ENCODE measurements at places on chromosomes 5 and 9.

DNA sequence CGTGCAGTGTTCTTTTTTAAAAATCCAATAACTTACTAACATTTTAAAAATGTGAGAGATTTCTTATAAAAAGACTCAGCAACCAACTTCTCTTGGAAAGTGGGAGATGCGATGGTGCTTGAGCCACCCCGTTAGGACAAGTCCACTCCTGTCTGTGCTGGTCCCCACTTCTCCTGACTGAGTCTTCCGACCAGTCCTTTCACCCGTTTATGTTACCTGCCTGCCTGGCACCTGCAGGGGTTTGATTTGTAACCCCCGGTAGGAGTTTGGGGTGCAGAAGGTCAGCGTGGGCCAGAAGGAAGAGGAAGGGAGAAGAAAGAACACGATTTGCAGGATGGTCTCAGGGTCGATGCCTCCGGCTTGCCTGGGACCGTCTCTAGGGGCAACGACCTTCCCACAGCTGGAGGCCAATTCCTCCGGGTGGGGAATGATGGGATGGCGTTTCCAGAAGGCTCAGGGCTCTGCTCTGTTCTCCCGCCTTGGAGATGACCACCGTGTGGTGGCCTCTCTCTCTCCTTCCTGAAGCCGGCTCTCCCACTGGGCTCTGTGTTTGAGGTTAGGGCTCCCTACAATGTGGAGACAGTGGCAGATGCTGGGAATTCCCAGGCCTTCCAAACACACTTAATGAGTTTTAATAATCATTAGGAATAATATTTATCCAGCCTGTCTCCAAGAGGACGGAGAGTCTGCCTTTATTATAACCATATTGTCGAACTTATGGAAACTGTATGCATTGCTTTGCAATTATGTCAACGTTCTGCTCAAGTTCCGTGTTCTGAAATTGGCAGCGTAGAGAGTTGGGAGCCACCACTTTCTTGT is 14.8 kb downstream of the COL27A1 start:
- DNase-seq = no peak

GRCh38 chr9:96130970-96131369 is 171.0 kb downstream of the HSD17B3 start:
- DNase-seq = no peak

GRCh38 chr5:35220967-35221366 is 9.3 kb downstream of the PRLR start:
- no peak for DNase-seq

DNA sequence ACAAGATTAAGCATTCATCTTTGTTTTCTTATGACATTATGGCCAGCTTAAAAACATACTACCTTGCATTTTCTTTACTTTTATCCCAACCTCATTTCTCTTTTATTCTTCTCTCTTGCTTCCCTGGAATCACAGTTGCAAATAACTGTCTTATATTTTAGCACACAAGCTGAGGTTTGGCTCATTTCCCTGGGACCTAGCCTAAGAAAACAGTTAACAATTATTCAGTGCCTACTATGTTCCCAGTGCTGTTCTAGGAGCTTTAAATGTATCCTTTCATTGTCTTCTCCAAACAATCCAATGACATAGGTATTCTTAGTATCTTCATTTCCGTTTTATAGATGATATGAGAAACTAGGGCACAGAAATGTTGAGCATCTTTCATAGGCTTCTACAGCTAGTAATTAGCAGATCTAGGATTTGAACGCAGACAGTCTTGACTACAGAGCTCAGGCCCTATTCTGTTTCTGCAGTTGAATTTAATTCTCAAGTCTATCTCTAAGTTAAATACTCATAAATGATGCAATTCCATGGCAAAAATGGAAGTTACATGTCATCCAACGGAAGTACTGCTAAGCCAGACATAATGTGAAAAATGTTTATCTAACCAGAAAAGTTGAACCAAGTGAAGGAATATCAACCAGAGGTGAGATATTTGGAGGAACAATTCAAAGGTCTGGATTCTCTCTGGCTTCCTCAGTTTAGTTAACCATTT is 52.3 kb upstream of the MTAP start:
- no peak for DNase-seq

DNA sequence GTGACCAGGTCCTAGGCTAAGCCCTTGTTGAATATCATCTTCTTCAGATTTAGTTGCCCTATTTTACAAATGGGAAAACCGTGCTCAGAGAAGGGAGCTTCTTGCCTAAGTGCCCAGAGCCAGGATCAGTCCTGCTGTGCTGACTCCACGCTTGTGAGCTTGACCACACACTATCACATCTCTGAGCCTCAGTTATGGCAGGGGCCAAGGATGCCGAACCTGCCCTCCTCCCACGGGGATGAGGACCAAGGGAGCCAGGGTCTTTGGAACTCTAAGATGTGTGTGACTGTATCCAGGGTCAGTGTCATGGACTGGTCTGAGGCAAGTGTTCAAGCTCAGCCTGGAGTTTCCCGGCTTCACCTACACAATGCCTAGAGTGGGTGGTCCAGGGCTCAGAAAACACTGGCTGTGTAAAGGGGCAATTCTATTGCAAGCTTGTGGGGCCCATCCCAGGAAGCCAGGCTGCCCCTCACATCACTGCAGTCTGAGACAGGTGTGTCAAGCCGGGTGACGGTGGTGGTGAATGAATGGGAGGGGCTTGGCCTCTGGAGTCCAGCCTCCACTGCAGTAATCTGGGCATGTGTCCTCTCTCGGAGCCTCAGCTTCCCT is 235.7 kb downstream of the PBX3 start:
- DNase-seq = no peak

DNA sequence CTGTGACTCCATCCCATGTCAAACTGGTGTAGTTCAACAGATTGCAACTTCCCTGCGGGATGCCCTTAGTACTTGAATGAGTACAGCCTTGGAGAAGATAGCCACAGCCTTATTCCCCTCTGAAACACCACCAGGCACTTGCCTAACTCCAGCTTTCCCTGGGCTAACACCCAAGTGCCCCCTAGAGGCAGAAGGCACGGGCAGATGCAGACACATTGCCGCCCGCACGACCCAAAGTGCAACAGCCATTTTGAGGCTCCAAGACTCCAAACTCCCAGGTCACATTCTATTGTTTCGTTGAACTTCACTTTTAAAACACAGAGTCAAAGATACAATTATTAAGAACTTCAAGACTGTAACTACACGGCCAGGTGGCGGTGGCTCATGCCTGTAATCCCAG is 163.6 kb upstream of the CDH6 start:
- no peak for DNase-seq

- DNase-seq = no peak
These were observed 10.4 kb downstream of the LHX3 start for GRCh38 chr9:136194540-136194939.

- DNase-seq = no peak
These were observed 195.6 kb upstream of the ELL2 start for GRCh38 chr5:96157077-96157780.

DNA sequence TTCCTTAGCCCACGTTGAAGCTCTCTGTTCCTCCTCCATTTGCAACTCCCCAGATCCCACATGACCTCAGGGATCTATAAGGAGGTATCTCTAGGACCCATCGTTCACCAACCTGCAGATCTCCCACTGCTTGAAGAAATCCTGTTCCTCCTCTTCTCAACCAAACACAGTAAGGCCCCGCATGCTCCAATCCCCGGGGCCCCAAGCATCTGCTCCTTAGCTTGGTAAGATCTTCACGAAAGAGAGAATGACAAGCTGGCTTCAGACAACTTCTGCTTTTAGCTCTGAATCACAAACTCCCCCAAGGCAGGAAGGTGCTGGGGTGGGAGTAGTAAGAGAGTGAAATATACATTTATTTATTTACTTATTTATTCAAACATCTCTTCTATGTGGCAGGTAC is 33.0 kb upstream of the ARHGAP26 start:
- DNase-seq = no peak

- DNase-seq = no peak
These were observed 120.0 kb downstream of the ZNF354C start for GRCh38 chr5:179180061-179180610.

DNA sequence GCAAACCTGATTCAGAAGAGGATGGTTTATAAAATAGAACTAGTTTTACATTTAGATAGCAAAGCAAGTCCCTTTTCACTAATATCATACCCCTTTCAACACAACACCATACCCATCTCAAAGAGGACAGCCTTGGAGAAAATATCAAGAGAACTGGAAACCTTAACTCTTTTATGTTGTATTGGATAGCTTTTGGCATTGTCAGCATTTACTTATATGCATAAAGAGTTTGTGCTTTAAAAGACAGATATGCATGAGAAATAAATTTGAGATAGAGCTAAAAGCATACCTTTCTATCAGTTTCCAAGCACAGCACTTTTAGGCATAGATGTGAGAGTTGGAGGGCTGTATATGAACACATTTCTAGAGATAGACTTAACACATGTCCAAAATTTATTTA is 799.3 kb upstream of the ACO1 start:
- DNase-seq = no peak

DNA sequence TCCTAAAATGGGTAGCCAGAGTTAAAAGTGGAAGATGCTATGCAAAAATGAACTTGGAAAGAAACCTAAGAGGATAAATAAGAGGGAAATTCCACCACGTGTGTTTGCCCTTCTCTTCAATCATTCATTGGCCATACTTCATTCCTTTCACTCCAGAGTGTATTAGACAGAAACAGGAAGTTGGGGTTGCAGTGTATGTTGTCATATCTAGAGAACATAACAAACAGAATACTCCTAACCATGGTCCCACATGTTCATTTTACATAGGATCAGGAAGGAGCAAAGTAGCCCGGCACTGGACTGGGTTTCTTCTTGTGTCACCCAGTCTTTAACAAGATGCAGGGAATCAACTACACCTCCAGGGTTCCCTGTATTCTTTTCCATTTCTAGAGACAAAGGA is 7.6 kb upstream of the GPBP1 start:
- no peak for DNase-seq

- DNase-seq = no peak
These were observed 565.3 kb upstream of the ZNF608 start for GRCh38 chr5:125311743-125312142.

- DNase-seq = no peak
These were observed 585.1 kb downstream of the IRX1 start for GRCh38 chr5:4180703-4181102.

GRCh38 chr9:33222031-33222430 is 17.9 kb upstream of the SPINK4 start:
- no peak for DNase-seq

Measured in activated naive CD4-positive, alpha-beta T cell (primary cell).